ENCODE measurements at places on chromosomes 3 and 15.

GRCh38 chr3:127203024-127203423, 10.1 kb downstream of the PRR23E start:
- no peak for DNase-seq

DNA sequence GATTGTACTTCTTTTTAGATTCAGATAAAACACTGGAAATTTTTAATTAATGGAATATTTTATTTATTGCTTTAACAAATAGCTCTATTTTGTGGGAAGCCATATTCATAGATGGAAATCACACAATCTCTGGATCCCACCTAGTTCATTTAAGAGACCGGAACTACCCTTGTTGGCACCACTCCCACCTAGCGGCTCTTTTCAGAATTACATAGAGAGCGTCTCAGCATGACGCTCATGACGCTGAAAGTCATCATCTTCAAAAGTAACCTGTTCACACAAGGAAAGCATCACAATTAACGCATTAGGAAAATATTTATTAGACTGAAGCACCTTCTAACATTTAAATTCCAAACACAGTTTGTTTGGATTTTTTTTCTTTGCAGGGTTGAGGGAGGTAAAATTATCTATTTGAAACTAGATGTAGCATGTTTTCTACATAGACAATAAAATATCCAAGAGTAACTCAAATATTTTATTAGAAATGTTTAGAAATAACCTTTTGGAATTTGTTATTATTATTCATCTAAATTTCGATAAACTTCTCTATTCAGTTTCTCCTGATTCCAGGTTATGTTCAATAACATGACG, 214.9 kb upstream of the ARRDC4 start:
- DNase-seq, result no peak

- no peak for DNase-seq
These were observed 569.6 kb upstream of the ROBO2 start for GRCh38 chr3:76470285-76470684.

- no peak for DNase-seq
These were observed 3.6 kb downstream of the SLC51A start for GRCh38 chr3:196219970-196220311.

DNA sequence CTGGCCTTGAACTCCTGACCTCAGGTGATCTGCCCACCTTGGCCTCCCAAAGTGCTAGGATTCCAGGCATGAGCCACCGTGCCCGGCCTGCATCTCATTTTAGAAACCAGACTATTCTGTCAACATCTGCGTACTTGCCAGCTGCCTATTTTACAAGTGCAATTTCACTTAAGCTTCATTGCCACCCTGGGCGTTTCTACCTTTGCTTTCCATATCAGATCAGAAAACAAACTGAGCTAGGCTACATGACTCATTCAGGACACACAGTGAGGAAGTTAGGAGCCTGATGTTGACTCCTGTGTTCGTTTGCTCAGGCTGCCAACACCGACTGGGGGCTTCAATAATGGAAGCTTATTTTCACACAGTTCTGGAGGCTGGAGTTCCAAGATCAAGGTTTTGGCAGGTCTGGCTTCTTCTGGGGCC, 42.3 kb upstream of the KLHL25 start:
- no peak for DNase-seq

DNA sequence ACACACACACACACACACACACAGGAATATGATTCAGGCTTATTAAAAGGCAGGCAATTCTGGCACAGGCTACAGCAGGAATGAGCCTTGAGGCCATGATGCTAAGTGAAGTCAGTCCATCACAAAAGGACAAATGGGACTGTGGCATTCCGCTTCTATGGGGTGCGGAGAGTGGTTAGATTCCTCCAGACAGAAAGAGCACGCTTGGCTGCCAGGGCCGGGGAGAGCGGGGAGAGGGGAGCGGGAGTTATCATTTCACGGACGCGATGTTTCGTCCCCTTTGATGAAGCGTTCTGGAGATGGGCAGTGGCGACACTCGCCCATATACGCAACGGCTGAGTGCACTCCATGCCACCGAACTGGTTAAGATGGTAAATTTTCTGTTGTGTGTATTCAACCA, 58.5 kb upstream of the FAM174B start:
- no peak for DNase-seq

DNA sequence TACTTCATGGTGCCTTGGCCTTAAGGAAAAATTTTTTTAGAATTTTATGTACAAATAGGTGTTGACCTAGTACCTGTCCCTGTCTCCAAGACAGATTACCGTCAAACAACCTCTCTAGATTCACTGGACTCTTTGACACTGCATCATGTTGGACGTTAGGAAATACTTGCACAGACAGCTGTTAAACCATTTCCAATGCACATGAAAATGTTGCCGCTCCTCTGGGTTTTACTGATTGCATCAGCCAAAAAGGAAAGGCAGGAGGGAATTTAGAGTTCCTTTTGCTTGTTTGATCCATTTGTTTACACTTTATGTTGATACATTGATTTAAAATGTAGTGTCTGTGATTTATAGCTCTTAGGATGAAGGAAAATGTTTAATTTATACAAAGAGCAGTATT, 14.5 kb downstream of the TMEM41A start:
- DNase-seq, result no peak

DNA sequence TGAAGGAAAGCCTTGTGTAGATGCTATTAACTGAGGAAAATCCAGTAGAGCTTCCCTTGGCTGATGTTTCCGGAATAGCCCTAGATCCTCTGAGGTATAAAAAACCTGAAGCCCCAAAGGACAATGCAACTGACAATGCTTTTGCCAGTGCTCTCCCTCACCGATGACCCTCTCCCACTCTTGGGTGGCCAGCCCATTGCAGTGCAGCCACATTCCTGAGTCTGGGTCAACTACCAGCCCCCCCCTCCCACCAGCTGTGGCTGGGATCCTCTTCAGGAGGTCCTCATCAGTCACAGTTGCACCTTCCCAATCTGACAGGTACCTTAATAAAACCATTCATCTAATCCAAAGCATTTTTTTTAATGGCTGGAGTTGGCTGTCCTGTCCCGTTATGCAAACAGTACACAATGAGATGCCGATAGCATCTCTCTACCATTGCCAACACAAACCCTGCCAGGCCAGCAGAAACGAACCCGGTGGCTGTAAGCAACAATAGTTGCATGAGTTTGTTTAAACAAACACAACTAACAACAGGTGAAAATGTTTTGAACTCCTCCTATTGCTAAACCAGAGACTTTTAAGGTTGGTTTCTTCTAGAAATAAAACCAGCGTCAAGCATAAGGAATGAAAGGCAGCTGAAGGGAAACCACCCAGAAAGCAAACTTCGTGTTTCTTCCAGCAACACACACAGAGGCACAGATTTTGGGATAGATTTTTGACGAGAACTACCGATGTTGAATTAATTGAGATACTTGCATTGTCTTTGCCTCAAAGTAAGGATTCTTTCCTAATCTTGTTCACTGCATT, 128.3 kb upstream of the ARHGEF3 start:
- DNase-seq, result no peak

DNA sequence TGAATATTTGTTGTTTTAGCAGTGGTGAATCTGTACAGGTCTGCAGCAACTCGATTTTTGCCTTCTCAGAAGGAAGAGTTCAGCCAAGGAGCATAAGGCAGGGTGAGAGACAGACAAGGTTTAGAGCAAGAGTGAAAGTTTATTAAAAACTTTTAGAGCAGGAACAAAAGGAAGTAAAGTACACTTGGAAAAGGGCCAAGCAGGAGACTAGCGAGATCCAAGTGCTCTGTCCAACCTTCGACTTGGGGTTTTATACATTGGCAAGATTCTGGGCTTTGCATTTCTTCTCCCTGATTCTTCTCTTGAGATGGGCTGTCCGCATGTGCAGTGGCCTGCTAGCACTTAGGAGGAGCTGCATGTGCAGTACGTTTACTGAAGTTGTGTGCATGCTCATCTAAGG, 46.7 kb upstream of the AADACL2 start:
- DNase-seq, result no peak

- DNase-seq, result no peak
These were observed 225.4 kb upstream of the UBE2E2 start for GRCh38 chr3:22977650-22978289.

GRCh38 chr3:168881804-168882203, 781.7 kb downstream of the MECOM start:
- DNase-seq, result no peak

All from stimulated activated CD4-positive, alpha-beta T cell treated with anti-CD3 and anti-CD28 coated beads, Interleukin-1b, Interleukin-23, amount 100 ng/mL, for 24 hours (primary cell).